LNCaP clone FGC (cell line): ENCODE measurements at places on chromosomes 6 and 20.
A peak's percentile ranks its signal among the peaks of the same experiment; 100 is the strongest.

GRCh38 chr6:99099243-99099642 lies 151.5 kb upstream of the FBXL4 start:
- no peak for DNase-seq

DNA sequence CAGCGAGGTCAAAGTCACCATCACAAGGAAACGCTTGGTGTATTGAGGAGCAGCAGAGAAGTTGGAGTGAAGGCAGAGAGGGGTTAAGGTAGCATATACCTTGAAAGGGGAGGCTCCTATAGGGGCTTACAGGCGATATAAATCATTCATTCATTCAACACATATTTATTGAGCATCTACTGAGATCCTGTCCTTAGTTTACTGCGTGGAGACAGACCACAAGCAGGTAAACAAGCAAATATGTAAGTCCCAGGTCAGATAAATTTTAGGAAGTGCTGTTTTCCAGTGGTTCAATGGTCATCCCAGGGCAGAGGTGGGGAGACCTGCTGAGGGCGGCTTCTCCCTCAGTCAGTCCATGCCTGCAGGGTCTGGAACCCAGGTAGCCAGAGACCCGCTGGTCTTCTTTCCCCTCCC lies 761 bp upstream of the DNMT3B start:
- no peak for DNase-seq

DNA sequence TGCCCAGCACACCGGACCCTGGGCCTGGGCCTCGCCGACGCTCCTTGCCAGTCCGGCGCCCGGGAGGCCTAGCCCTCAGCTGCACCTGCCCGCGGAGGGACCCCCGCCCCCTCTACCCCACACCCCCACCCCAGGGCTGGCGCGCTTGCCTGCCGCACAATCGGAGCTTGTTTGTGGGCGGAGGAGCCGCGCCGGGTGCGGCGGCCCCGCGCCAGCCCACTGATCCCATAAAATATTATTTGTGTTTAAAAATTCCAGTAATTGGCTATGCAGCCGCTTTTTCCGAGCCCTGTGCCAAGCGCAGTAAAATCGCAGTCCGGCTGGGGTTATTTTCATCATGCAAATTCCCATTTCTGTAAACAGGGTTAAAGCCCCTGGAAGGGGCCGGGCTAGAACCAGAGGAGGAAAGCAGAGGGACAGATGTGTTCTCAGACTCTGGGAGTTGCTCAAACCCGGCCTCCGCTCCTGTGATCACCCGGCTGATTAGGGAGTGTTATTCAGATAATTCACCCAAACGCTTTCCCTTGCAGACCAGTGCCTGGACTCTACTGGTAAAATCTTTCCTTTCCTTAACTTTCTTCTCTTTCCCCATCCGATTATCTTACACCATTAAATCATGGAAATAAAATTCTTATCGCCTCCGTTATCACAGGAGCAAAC lies 93.1 kb downstream of the NCR2 start:
- peak; percentile 17 for DNase-seq

DNA sequence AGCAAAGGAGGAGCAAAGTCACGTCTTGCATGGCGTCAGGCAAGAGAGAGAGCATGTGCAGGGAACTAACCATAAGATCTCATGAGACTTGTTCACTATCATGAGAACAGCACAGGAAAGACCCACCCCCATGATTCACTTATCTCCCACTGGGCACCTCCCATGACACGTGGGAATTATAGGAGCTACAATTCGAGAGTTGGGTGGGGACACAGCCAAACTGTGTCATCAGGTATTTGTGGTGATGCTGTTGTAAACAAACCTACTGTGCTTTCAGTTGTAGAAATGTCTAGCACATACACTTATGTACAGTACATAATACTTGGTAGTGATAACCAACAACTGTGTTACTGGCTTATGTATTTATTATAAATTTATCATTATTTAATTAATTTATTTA lies 128.3 kb downstream of the UTRN start:
- DNase-seq = no peak

- DNase-seq = no peak
These were observed 19.5 kb downstream of the CDH4 start for GRCh38 chr20:61271312-61272231.

DNA sequence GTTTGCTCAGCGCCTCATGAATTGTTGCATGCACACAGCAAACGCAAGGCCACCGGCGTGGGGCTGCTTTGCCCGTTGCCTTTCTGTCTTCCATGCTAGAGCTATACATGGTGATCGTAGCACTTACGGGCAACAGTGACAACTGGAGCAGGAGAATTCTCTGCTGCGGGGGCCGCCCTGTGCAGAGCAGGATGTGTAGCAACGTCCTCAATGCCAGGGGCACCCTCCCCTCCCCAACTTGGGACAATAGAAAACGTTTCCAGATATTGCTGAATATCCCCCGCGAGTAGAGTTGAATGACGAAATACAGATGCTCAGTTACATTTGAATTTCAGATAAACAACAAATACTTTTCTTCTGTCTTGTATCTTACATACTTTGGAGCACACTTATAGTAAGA lies 198.7 kb downstream of the TFAP2C start:
- no peak for DNase-seq
